ENCODE measurements at places on chromosomes 2 and 18.

GRCh38 chr2:239731998-239732665 is 293.0 kb downstream of the NDUFA10 start:
- DNase-seq, result no peak

DNA sequence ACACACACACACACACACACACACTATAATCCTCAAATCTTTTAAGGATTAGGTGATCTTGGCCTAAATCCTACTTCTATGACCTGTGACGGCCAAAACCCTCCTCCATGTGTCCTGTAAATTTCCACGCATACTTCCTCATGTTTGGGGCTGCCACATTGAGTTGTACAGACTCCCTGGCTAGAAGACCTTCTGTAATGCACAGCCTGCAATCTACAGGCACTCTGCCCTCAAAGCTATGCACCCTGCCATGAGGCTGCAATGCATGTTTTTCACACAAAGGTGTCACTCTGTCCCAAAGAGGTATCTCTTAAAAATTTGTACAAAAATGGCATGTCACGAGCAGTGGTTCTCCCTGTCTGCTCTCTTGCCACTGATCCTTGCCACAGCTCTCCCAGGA is 26.4 kb upstream of the B4GALT6 start:
- DNase-seq, result no peak

DNA sequence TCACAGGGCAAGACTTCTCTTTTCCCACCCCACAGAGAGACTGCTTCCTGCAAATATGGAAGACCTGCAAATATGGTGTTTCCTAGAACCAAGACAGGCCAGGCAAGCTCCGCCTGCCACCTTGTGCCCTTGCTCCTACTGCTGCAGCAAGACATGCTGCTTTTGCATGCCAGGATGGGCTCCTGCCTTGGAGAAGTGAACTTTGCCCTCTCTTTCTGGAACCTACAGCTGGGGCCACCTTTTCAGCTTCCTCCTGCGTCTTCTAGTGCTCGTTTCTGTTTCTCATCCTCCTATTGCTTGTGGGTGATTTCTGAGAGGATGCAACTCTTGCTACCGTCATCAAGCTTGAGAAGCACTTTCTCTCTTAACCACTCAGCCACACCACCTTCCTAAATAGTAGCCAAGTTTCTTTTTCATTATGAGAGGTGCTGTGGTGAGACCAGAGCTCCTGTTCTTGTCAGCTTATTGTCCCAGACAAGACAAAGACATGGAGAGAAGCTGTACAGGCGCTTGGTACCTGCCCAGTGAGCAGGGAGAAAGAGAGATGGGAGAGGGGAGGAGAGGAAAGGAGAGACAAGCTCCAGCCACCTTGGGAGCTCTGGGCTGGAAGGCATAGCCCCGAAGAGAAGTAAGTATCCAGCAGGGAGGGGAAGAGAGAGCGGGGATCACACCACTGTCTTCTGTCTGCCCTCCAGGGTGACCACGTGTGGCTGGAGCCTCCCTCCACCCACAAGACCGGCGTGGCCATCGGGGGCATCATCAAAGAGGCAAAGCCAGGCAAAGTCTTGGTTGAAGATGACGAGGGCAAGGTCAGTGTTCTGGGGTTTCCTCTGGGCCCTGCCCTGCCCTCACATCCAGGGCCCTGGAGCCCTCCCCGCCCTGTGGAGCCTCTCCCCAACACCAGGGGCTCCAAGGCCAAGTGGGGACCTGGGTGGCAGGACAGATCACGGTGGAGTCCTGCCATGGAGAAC is 28.3 kb downstream of the MYO7B start:
- no peak for DNase-seq

DNA sequence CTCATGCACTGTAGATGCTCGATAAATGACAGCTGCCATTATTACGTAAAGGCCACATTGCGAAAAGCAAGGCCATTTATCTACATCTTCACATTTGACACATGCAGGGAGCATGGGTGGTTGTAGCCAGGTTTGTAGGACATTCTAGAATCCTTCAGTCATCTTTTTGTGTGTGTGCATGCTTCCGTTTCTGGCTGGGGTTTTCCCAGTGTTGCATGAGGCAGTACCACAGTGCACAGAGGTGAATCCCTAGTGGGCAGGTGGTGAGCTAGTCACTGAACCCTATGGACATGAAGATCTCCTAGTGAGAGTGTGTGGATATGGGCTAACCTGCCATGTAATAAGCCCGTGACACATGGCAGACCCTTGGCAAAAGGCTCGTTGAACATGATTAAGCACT is 151.8 kb upstream of the SLC14A2 start:
- DNase-seq, result no peak

- no peak for DNase-seq
Observed at GRCh38 chr2:149612122-149612521, 24.5 kb upstream of the MMADHC start.

DNA sequence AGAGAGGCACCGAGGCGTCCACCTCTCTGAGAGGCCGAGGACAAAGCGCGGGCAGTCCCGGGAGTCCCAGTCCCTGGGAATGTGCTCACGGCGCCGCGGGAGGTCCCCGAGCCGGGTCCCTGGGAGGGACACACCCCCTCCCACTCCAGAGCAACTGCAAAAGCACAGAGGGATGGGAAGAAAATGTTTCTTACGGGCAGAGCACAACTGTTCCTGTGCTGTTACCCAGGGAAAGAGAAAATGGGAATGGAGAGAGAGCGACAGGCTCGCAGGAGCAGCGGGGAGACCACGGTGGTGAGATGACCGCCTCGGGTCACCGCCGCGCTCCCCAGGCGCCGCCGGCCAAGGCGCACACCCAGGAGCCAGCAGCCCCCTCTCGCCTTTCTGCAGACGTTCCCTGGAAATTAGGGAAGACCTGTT is 1.2 kb upstream of the BCL11A start:
- no peak for DNase-seq

GRCh38 chr2:237904831-237905599 is 45.6 kb downstream of the RAMP1 start:
- DNase-seq, result peak; percentile 63

DNA sequence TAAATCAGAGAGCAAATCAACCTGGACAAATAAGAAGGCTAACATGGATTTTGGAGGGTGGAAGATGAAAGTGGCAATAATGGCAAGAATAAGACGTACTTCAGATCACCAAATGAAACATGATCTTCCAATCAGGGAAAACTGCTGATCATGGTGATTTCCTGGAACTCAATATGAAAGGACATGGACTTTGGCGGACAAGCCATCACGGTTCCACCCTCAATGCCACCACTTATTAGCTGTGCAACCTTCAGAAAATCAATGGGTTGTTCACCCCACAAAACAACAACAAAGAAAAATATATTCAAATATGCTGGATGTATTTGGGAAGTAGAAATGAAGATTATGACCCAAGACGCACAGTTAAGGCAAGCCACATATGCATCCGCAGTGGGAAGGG is 81.7 kb downstream of the PPP1R1C start:
- no peak for DNase-seq

DNA sequence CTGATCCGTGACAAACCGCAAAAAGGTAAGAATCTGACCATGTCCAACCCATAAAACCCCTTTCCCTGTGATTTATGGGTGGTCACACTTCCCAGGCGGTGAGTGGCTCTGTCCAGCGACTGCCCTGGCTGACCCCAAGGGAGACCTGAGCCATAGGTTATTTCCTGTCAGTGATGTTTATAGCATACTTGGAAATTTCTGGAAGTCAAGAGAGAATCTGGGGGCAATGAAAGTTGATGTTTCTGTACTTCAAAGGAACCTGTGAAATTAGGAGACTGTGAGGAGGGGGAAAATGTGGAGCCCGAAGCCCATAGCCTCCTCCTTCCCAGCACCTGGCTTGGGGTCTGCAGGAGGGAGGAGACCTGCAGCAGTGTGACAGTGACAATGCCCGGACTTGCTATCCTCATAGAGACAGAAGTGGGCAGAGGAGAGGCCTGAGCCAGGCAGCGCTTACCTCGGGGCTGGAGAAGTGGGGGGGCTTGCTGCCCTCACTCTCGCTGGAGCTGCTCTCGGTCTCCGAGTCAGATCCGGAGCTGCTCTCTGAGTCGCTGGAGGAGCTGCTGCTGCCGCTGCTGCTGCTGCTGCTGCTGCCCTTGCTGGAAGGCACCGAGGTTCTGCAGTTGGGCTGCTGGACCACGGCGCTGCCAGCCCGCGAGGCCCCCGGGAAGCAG is 111.3 kb upstream of the REV1 start:
- DNase-seq, result no peak

DNA sequence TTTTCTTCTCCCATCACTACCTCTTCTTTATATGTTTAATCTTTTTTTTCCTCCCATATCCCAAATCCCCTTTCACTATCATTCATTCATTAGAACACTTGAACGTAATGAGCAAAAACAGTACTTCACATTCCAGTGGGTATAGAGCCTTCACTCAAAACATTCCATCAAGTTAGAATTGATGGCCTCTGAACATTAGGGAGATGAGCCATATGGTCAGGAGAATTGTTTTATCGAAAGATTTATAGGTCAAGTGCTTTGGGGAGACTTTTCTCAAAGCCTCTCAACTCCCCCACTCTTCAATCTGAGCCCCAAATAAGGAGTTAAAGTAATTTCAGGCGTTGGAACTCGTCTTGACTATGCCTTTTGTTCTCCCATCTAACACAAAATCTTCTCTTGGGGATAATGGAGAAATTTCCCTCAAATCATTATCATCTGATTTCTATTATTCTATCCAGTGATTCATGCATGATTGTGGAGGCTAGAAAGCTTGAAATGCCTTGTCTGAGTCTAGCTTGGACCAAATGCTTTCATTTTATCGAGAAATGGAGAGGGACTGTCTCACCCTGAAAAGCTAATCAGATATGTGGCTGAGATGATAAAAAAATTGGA is 79.2 kb downstream of the KIAA2012 start:
- no peak for DNase-seq

DNA sequence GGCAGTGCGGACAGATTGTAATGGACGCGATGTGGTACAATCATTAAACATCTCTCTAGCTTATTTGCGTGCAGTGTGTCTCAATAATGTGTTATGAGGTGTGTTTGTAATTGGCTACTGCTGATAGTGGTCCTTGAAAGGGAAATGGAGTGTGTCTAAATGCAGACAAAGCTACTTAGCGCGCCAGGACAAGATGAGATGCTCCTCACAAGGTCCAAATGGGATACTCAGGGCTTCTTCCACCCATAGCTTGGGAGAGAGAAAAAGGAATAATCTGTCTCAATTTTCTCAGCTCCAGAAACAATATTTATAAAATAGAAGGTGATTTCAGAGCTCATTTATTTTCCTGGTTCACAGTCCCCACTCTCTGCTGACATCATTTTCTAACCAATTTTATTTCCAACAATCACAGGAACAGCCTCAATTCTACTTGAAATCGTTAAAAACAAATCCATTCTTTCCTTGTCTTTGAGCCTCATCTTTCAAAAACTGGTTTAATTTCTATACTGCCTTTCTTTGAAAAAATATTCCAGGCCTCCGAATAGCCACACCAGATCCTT is 28.5 kb downstream of the GALNT14 start:
- no peak for DNase-seq

DNA sequence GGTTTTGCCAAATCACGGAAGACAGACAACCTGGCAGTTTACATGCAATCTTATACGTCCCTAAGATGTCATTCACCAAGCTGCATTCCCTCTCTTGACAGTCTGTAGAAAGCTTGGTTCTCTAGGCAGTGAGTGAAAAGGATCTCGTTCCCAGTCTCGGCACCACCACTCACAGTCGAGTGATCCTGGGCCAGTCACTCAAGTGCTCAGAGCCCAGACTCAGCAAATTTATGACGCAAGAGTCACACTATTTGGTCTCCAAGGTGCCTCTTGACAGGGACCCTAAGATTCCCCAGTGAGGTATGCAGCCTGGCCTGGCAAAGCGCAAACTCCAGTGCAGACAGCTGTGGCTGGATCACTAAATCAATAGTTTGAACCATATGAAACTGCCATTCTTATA is 77.9 kb downstream of the EIPR1 start:
- DNase-seq, result no peak

GRCh38 chr2:117785740-117786139 is 28.8 kb upstream of the DDX18 start:
- DNase-seq, result peak; percentile 26

- DNase-seq, result no peak
Observed at GRCh38 chr18:75467281-75467795, 39.8 kb upstream of the SMIM21 start.

DNA sequence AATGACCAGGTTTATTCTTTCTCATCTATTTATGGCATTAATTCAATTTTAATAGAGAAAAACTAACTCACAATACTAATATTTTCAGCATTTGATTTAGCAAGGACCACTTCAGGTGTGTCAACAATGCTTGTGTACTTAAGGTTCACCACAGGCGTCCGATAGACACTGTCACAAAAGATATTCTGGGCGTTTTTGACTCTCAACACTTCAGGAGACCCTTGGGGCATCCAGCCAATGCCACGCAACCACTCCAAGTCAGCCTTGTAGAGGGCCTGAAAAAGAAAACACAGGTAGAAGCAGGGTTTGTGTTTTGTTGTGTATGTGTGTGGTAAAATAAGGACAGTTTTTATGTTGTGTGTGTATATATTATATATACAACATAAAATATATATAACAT is 158.2 kb downstream of the NEB start:
- no peak for DNase-seq

- DNase-seq, result no peak
Observed at GRCh38 chr18:79871026-79871390, 73.3 kb downstream of the KCNG2 start.

- DNase-seq, result no peak
Observed at GRCh38 chr2:42971947-42972736, 179.8 kb upstream of the HAAO start.

GRCh38 chr2:33216508-33217182 is 259.8 kb upstream of the RASGRP3 start:
- DNase-seq, result peak; percentile 29

GRCh38 chr2:176261136-176261535 is 8.1 kb upstream of the MTX2 start:
- DNase-seq, result no peak

DNA sequence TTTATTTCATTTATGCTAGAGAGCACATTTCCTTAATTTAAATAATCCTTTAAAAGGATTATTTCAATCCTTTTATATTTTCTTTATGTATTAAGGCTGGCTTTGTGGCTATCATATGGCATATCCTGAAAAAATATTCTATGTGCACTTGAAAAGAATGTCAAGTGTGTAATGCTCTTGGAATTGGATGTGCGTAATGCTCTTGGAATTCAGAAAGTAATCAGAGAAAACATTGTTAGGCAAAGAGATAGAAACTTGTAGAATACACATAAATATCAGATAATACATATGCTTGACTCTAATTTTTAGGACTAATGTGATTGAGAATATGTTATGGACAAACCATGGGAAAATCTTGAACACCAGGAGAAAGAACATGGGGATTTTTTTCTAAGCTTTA is 197.5 kb upstream of the COL3A1 start:
- DNase-seq, result no peak

- no peak for DNase-seq
Observed at GRCh38 chr2:172052000-172052983, 33.0 kb upstream of the DLX1 start.

DNA sequence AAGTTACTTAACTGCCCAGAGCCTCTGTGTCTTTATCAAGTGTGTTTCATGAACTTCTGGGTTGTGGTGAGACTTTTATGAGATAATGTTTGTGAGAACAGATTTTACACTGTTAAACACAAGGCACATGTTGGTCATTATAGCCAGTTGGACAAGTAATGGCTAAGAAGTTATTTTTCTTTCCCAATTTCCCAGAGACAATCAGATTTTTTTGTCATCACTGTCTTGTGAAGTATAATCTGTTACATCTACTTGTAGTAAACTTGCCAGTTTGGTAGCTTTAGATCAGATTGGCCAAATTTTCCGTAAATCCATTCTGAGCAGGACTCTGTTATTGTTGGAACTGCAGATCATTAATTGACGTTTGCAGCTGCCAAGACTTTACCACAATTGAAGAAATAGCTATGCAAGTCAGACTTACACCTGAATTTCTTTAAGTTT is 838.8 kb downstream of the SLC4A3 start:
- no peak for DNase-seq
